Spleen (tissue), 13 donors: ENCODE measurements at places on chromosomes 3 and 15. TPM values are rescaled to one million over a fixed set of nuclear protein-coding genes. Genes with fewer than 3 reads are reported as not detected.

DNA sequence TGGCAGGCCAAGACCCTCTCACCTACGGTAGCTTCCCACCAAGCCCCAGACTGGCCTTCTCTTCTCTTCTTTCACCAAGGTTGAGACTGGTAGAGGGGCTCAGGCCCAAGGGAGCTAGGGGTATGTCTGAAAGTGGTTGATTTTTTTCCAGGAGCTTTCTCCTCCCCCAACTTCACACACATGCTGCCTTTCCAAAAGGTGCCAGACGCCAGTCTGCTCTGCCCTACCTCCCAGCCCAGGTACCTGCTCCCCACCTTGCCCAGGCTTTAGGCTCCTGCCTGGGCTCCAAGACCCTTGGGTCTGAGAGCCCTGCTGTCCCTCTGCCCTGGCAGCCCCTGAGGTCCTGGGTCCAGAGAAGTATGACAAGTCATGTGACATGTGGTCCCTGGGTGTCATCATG, 28.4 kb downstream of the MAPKAPK3 start:
- peaks cover 95% of the 10 kb centered on the region for H3K36me3 ChIP-seq
- H3K27me3 ChIP-seq = no peaks in the 10 kb centered on the region
- DNase-seq = no peak
- no peaks in the 10 kb centered on the region for H3K4me1 ChIP-seq

DNA sequence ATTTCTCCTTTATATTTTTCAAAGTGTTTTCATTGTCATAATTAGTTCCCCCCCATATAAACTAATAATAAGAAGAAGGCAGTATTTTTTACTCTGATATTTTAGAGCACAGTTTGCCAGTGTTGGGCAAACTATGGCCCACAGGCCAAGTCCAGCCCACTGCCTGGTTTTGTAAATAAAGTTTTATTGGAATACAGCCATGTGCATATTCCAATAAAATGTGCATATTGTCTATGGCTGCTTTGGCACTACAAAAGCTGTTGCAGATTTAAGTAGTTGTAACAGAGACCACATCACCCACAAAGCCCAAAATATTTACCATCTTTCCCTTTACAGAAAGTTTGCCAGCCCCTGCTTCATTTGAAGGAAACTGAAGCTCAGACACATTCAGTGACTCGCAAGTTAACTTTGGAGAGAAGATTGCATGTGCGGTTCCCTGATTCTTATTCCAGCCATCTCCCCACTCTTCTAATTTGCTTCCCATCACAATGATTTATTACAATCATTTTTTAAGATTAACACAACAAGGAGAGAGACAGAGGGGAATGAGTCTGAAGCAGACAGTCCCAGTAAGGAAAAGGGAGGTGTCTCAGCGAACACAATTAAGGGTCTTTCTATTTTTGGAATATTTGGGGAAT, 48.9 kb downstream of the RFTN1 start:
- H3K36me3 ChIP-seq = peaks cover 3% of the 10 kb centered on the region
- no peak overlapping the region for H3K4me3 ChIP-seq
- no peaks in the 10 kb centered on the region for H3K27me3 ChIP-seq
- H3K27ac ChIP-seq = no peak overlapping the region

DNA sequence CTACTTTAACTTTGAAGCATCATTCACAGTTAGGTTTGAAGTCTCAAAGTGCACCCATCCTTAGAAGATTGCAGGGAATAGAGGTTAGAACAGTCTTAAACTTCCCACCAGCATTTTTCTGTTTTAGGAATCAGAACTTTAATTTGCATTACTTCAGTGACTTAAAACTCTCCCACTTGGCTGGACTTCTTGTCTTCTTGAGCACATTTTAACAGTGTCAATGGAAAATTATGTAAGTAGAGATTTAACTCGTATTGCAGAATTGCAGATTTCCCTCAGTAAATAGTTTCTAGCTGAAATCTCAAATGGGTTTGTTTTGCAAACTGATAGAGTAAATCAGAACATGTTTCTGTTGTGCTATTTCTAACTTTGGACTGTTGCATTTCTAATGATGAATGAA, 369.6 kb downstream of the OTOL1 start:
- no peaks in the 10 kb centered on the region for H3K27me3 ChIP-seq
- H3K36me3 ChIP-seq = no peaks in the 10 kb centered on the region
- H3K27ac ChIP-seq = no peak overlapping the region
- H3K4me3 ChIP-seq = no peak overlapping the region
- no peaks in the 10 kb centered on the region for H3K4me1 ChIP-seq

DNA sequence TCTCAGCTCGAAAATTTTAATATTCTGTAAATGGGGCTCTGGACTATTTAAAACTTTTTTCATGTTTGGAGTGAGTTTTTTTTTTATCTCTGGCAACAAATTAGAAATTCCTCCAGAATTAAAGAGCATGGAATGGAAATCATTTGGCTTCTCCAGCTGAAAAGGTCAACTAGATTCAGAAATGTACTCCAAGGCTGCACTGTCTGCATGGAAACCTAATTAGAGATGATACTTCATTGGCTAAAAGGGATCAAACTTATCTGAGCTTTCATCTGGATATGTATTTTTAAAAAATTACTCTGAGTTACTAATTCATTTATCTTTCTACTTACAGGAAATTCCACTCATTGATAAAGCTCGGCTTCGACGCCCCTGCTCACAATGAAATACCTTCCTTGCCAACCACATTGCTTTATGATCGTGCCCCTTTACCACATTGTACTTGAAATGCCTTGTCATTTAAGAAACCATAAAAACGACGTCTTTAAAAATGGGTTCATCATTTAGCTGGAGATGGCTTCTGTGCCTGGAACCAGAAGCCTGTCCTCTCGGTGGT, 285.5 kb upstream of the ICE2 start:
- H3K27ac ChIP-seq = no peak overlapping the region
- no peaks in the 10 kb centered on the region for H3K27me3 ChIP-seq
- no peaks in the 10 kb centered on the region for H3K4me1 ChIP-seq
- H3K36me3 ChIP-seq = no peaks in the 10 kb centered on the region

The B3GALNT1 gene
- total RNA-seq = 7.2 TPM

The TMA7 gene
- 177 TPM for total RNA-seq

The TICRR gene
- 0.64 TPM for total RNA-seq

The SCG3 gene
- 0.16 TPM for total RNA-seq

The GOLGA8S gene
- total RNA-seq = 0.38 TPM

The CRYGS gene
- 4.5 TPM for total RNA-seq
